ENCODE measurements at places on chromosomes 4 and X.

DNA sequence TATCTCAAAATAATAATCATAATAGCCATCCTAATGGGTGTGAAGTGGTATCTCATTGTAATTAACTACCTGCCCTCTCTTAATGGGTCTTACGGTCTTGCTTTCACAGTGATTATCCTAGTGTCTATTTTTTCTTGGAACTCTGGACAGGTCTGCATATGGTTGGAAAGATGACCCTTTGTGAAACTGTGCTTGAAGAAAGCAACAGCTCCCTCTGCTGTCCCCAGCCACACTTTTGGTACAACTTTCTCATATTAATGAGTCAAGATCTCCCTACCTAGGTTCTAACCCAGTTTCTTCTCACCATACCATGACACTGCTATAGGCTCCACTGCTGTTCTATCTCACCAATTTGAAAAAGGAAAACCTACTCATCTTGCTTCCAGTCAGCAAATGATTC is 2.4 kb downstream of the TFDP3 start:
- DNase-seq: no peak

DNA sequence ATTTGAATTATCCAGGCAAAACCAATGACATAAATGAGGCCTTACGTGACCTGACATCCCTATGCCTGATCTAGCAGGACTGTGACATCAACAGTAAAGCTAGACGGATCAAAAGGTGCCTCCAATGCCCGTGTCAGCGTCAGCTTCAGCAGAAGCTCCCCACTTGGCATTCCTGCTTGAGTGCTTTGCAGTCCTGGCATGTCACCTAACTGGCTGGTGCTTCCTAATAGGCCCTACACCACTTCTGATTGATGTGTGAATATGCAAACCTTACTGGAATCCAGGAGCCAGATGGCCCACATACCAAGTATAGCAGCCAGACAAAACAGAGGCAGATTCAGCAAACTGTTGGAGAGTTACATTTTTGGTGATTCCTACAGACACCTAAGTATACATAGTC is 224.2 kb downstream of the DMD start:
- no peak for DNase-seq

- DNase-seq: no peak
Measured at GRCh38 chrX:13272426-13272825, 47.4 kb downstream of the ATXN3L start.

- no peak for DNase-seq
Measured at GRCh38 chr4:165151734-165152133, 39.1 kb upstream of the TMEM192 start.

DNA sequence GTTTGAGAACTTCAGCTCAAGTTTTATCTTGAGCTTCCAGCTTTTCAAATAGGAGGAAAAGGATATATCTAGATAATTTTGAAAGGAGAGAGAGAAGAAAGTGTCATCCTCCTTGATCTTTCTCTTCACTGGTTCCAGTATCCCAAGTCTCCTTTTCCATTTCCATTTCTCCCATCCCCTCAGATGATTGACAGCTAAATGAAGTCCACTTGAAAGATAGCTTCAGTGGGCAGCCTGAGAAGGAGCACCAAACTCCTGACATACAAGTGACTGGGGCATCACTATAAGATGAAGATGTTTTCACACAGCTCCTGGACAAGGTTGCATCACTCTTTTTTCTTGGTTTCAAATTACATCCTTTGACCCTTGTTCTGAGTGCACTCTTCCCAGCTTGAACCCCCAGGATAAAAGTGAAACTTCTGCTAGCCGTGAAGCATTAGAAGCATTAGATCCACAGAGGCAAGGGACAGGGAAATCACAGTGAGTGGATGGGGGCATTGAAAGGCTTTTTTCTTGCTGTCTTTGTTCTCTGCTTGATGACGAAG is 17.5 kb upstream of the MAGEA10 start:
- DNase-seq: no peak

DNA sequence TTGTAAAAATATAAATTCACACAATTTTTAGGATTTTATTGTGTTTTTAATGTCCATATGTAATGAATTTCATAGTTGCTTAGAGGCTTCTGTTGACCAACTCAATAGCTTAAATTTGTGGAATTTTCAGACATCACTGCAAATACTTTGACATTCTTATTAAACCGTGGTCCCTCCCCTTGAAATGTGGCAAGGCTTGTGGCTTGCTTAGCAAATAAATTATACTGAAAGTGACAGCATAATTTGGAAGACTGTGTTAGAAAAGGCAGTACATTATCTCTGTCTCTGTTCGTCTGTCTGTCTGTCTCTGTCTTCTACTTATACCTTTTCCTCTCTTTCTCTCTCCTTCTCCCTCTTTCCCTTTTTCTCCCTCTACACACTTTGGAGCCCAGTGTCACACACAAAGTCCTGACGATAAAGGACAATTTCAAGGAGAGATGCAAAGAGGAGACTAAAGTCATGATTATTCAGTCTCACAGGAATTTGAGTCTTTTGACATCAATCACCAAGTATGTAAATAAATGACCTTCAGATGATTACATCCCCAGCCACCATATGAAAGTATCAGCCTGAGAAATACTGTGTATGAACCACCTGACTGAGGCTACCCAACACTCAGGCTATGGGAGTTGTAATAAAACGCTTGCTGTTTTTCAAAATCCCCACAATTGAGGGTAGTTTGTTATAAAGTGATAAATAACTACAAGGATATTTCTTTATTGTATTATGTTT is 21.0 kb upstream of the UGT2B7 start:
- no peak for DNase-seq

- no peak for DNase-seq
Measured at GRCh38 chr4:186829097-186829496, 105.4 kb upstream of the FAT1 start.

- no peak for DNase-seq
Measured at GRCh38 chr4:58541926-58542325, 1431.7 kb upstream of the IGFBP7 start.

GRCh38 chr4:127616898-127617297 is 15.9 kb upstream of the INTU start:
- DNase-seq: no peak

- no peak for DNase-seq
Measured at GRCh38 chr4:184255871-184256642, 38.4 kb upstream of the ENPP6 start.

GRCh38 chrX:7801711-7802110 is 41.3 kb upstream of the VCX start:
- no peak for DNase-seq

DNA sequence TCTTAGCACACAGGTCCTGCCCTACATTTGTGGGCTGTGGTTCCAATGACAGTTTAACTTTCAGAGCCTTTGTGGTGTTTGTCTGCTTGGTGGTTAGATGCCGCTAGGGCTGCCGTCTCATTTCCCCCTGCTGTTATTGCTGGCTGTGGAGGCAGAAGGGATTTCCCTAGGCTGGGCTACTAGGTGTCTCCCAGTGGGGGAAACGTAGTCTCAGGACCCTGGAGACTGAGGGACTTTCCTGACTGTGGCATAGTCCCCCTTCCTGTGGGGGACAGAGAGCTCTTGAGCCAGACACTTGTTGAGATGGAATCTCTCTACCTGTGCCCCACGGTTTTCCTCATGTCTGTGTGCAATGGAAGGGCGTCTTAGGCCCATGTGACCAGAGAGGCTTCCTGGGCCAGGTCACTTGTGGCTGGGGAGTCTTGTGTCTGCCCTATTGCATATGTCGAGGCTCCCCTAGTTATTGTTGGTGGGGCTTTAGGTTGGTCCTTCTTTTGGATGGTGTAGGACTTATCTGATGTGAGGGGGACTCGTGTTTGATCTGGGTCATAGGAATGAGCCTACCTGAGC is 68.2 kb downstream of the ARHGAP10 start:
- DNase-seq: peak; percentile 35

GRCh38 chrX:134431894-134432293 is 28.1 kb upstream of the HPRT1 start:
- DNase-seq: no peak

- no peak for DNase-seq
Measured at GRCh38 chrX:119134466-119134865, 6.9 kb upstream of the KIAA1210 start.

Data from stimulated activated CD4-positive, alpha-beta T cell treated with anti-CD3 and anti-CD28 coated beads, Interleukin-12 subunit alpha, Interleukin-12 subunit beta, amount 100 ng/mL, for 48 hours (primary cell).